ENCODE measurements at places on chromosomes 13 and 19.
A peak's percentile ranks its signal among the peaks of the same experiment; 100 is the strongest.

DNA sequence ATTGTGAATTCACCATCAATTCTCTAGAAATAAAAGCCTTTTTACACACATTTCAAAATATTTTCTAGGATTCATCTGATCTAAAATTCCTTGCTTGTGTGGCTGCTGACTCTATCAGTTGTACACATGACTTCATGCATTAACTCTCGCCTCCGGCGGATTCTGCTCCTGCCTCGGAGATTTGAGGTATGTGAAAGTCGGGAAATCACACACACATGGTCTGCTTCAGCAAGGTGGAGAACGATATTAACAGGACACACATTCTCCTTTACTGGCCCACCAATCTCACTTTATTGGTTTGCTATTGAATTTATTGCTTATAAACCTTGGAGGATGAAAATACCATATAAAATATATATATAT is 855.7 kb downstream of the SLITRK5 start:
- DNase-seq = no peak

DNA sequence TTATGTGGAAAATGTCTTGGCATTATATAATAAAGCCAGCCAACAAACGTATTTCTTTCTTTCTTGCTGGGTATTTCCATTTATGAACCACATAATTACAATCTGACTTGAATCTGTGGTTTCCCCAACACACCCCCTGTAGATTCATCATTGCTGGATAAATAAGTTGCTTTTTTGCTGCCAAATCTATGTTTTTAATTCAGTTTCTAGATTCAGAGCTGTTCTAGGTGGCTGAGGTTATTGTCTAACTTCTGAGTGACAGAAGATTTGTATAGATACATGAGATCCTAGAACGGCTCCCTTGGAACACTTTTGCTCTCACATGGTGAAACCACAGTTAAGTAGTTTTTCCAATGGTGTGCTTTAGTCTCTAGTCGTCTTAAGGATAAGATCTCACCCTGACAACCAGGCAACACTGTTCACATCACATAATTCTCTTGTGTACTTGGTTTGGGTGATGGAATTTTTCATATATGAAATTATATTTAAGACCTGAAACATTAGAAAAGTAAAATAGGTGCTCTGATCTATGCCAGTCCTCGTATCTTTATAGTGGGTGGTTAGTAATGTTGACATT is 239.1 kb downstream of the KLF12 start:
- DNase-seq = no peak

GRCh38 chr13:41456768-41457588 is at the start of gene RGCC:
Gene RGCC (plus strand): TSS chr13:41457550. CDS start chr13:41457708, 158 bp downstream.
- peak; percentile 35 for DNase-seq

DNA sequence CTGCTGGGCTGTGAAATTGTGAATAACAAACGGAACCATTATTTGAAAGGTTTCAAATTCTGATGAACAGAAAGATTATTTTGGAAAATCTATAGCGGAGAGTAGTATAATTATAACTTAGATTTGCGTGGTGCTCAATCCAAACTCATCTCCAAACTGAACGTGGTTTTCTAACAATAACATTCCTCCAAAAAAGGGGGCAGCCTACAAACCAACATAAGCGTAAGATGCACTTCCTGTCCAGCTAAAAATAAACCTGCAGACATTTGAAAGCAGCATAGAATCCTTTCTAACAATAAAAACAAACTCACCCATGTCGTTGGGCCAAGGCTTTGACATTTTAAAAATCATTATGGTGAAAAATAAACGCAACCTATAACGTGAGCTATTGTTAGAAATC is 178.4 kb downstream of the COL4A1 start:
- DNase-seq = peak; percentile 25
